Activated T-cell treated with anti-CD3 and anti-CD28 coated beads for 24 hours (primary cell): ENCODE measurements at places on chromosomes 11 and 22.

DNA sequence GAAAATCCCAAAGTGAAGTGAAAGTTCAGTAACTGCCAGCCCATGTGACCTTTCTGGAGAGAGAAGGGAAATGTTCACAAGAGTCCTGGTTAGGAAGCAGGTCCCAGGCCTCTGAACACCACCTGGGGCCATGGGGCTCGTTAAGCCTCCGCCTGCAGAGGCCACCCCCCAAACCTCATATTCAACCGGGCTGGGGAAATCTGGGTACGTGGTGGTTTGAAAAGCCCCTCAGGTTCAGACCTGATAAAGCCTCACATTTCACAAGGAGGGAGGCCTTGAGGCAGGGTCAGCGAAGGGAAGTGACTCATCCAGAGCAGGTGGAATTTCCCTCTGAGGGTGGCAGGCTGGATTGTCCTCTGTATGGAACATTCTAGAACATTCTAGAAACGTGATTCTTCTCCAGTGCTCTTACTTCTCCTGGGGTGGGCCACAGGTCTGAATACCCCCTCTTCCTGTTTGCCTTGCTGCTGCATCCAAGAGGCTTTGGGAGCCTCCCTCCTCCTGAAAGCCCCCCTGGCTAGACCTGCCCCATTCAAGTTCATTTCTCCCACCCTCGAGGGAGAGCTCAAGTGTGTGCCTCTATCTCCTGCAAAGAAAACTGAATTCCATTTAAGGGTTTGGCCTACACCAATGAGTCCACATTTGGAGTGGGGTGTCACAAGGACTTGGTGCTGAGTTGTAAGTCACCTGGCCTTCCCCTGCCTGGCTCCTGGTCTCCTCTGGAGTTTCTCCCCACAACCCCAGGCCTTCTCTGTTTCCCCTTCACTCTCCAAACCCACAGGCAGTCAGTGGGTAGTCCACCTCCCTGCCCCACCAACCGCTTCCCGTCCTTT lies 6.3 kb downstream of the FXYD2 start:
- DNase-seq = no peak

DNA sequence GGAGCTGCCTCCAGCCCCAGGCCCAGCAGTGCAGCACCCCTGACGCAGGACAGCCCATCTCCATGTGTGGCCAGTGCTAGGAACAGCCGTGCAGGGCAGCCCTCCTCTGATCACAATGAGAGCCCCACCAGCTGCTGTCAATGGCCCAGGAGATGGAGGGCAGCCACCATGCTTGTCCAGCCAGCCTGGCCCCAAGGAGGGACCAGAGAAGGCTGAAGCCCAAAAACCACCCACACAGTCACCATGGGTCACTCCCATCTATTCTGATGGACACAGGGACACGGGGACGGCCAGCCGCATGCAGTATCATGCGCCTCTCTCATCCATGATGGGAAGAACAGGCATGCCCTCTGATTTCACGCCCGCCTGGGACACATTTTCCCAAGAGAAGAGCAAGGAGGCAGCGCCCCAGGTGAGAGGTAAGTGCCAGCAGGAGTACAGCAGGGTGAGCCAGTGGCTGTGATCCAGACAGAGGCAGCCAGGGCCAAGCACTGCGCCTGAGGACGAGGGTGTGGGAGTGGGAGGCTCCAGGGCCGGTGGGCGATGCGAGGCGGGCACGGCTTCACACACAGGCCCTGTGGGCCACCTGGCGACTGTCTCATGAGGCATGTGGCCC lies 33.6 kb upstream of the GNB1L start:
- no peak for DNase-seq

GRCh38 chr11:122399375-122399774 lies 256.1 kb upstream of the UBASH3B start:
- no peak for DNase-seq

DNA sequence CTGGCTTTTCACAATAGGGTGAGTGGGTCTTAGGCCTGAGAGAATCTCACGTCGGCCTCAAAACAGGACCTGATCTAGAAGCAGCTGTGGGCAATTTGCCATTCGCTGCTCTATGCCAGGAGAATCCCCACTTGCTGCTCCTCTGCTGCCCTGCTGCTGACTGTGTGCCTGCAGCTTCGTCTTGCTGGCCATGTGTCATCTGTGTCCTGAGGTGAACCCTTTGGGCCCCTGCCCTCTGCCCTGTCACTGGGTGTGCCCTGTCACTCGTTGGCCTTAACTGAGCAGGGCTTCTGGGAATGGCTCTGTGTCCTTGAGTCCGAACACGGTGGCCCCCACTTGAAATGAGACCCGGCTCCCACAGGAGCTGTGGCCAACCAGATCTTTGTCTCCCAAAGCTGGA lies 6.2 kb downstream of the NAA40 start:
- no peak for DNase-seq

DNA sequence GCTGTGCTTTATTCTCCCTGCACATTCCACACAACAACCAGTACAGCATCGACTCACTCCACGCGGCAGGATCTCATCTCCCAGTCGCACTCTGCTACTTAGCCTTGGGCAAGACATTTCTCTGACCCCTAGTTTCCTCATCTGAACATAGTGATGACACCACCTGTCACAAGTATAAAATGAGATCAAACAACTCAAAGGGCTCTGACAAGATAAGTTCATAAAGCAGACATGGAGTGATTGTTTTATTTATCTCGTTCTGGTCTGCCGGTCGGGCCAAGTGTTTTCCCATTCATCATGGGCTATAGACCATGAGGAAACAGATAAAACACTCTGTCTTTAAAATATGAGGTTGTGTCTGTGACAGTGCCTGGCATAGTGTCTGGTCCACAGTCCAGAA lies 35.0 kb downstream of the DSCAML1 start:
- DNase-seq = no peak

GRCh38 chr11:746289-747157 lies 741 bp upstream of the TALDO1 start:
- no peak for DNase-seq

- no peak for DNase-seq
These were observed 66.8 kb downstream of the TSPAN18 start for GRCh38 chr11:44793350-44794090.

DNA sequence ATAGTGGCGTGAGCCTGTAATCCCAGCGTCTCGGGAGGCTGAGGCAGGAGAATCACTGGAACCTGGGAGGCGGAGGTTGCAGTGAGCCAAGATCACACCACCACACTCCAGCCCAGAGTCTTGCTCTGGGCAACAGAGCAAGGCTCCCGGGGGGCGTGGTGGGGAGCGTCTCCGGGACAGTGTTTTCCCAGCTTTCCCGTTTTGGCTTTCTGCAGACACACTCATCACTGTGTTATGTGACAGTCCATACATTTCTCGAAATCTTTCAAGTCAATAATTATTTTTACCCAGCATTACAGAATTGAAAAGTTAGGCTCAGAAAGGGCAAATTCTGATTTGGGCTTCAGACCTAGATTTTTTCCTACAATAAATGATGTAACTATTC lies 31.7 kb downstream of the NEAT1 start:
- no peak for DNase-seq

- no peak for DNase-seq
These were observed 1322.2 kb downstream of the TBC1D22A start for GRCh38 chr22:48084729-48085050.
